ENCODE measurements at places on chromosomes 6 and 20. TPM values are rescaled to one million over a fixed set of nuclear protein-coding genes. Genes with fewer than 3 reads are reported as not detected.
A peak's percentile ranks its signal among the peaks of the same experiment; 100 is the strongest.

- no peak for DNase-seq
Measured at GRCh38 chr6:136526937-136527336, 23.3 kb downstream of the MAP7 start.

DNA sequence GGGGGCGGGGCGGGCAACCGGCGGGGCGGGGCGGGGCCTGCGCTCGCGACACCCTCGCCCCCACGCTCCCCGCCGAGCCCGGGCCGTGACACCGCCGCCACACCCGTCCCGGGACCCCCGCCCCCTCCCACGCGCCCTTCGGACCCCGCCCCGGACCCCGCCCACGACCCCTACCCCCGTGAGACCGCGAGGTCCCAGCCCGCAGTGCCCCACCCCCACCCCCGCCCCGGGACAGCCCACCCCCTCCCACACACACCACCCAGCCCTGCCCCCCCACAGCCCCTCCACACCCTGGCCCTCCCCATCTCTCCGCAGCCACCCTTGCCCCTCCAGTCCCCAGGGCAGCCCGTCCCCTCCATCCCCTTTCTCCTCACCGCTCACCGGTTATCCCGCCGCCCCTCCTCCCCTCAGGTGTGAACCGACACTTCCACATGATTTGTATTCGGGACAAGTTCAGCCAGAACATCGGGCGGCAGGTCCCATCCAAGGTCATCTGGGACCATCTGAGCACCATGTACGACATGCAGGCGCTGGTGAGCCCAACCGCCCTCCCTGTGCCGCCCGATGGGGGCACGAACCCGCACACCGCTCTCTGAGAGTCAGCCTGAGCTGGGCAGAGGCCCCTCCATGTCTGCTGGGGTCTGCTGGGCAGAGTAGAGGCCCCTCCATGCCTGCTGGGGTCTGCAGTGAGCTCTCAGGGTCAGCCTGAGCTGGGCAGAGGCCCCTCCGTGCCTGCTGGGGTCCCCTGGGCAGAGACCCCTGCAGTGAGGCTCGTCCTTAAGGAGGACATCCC lies 622 bp downstream of the MRGBP start:
- DNase-seq: no peak

VNN1 gene
- 0.17 TPM for polyA plus RNA-seq

DNA sequence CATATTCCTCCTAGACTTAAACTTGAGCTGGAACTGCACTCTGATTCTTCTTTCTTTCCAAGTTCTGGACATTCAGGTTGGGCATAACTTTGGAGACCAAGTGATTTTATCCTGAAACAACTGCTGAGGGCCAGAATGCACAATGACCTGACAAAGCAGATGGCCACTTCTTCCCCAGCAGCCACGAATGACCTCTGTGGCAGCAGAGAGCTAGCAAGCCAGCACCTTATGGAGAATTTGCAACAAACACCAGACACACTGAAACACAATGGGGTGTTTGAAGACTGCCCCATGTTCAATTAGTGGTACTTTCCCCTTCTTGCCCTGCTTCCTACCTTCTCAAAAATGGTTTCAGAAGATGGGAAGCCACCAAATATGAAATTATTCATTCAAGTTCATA lies 4.2 kb upstream of the TENT5A start:
- DNase-seq: no peak

DNA sequence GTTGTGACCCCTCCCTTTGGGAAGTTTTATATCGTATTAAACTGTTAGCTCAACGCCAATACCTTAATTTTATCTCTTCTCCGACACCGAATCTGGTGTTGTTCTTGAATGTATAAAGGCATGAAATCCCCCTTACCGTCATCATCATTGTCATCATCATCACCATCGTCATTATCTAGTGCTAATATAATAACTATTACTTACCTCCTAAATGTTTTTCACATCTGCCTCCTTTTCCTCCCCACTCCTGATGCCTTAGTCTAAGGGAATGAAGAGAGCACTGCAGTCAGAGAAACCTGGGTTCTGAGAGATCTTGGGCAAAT lies 677 bp upstream of the ZBTB24 start:
- no peak for DNase-seq

GRCh38 chr20:45361793-45362192 lies 1.2 kb upstream of the SYS1 start:
- DNase-seq: no peak

EPB41L1 gene
- 75.0 TPM for polyA plus RNA-seq

VSX1 gene
- not detected for polyA plus RNA-seq

- no peak for DNase-seq
Measured at GRCh38 chr6:82570083-82570482, 206.5 kb downstream of the TPBG start.

DNA sequence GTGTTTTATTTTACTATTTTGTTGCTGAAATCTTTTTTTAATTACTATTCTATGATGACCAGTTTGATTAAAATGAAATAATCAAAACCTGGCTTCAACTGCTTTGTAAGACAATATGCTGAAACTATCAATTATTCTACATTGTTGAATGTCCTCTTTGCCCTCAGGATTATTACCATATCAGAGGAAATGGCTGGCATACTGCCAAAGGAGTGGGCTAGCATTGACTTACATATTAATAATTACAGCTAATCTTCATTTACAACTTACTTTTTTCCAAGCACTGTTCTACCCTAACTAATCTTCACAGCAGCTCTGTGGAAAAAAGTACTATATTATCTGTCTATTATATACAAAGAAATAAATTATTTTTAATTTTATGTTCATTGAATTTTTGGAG lies 560.5 kb downstream of the BCKDHB start:
- no peak for DNase-seq

ABHD16B gene
- polyA plus RNA-seq: not detected

DNA sequence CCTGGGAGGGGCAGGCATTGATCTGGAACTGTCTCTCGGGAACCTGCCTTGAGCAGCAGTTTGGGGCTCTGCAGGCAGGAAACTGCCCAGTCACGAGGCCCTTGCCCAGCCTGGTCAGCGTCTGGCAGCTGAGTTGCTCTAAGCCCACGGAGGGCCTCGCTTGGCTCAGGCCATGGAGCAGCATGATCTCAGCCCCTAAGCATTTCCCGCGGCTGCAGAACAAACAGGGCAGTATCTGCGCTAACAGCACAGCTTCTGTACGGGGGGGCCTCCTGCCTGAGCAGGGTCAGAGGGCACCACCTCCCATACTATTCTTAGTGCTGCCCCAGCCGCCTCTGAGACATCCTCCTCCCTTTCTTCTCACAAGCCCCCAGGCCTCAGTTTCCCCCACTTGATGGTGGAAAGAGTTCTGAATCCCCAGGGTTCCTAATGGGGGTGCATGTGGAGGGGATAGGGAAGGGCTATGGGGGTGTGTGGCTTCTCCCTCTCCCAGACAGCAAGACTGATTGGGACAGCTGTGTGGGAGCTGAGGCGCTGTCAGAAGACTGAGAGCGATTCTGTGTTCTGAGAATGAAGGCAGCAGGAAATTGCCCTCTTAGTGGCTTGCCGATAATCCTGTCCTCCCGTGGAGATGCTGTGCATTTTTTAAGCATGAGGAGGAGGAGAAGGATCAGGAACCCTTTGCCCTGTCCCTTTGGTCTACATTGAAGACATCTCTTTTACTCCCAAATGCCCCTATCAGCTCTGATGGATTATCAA lies 46.4 kb downstream of the MOCS1 start:
- peak; percentile 26 for DNase-seq

DNA sequence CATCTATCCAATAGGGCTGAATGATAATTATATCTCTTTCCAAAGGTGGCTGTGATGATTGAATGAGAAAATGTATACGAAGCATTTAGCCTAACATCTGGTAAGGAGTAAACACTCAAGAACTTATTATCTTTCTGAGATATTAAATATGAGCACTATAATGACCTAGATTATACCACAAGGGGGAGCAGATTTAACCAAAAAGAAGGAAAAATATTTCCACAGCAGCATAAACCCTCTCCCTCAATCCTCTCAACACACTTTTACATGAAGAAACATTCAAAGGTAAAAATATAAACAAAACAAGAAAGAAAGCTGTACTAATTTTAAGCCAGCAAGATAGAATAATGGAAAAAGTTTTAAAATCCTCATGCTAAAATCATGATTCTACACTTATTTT lies 68.4 kb downstream of the SHPRH start:
- DNase-seq: no peak

DNA sequence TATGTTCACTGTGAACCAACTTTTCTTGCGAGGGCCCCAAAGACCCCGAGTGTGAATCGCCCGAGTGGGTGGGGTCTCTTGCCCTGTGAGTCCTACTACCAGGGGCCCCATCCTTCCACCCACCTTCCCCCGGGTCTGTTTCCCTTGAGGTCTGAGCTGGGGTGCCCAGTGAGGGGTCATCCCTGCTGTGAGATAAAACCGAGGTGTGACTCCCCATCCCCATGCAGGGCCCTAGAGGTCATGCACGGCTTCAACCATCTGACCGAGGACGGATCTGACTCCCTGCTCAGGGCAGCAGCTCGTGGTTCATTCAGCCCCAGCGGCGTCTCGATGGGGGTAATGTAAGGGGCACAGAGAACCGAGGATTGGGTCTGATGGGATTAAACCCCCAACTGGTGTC lies 103.1 kb upstream of the SULF2 start:
- DNase-seq: no peak

DNA sequence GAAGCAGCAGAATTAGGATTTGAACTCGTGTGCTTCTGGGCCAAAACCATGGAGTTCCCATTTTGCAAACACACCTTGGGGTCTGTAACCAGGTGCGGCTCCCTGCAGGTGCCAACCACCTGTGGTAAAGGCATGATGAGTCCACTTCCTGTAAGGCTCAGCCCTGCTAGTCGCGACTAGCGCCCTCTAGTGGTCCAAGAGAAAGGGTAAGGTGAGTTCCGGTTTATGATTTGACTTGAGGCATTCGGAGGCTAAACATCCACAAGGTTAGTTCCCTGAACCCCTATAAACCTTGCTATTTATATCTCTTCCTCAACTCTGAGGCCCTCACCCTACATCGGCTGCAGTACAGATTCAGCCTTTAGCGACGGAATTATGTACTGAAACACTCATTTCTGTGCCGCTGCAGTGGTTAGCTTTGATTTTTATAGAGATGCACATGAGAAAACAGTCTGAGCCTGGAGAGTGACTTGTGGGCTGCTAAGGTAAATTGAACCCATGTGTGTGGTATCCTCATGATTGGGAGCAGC lies 173.4 kb downstream of the PLCB1 start:
- no peak for DNase-seq

DNA sequence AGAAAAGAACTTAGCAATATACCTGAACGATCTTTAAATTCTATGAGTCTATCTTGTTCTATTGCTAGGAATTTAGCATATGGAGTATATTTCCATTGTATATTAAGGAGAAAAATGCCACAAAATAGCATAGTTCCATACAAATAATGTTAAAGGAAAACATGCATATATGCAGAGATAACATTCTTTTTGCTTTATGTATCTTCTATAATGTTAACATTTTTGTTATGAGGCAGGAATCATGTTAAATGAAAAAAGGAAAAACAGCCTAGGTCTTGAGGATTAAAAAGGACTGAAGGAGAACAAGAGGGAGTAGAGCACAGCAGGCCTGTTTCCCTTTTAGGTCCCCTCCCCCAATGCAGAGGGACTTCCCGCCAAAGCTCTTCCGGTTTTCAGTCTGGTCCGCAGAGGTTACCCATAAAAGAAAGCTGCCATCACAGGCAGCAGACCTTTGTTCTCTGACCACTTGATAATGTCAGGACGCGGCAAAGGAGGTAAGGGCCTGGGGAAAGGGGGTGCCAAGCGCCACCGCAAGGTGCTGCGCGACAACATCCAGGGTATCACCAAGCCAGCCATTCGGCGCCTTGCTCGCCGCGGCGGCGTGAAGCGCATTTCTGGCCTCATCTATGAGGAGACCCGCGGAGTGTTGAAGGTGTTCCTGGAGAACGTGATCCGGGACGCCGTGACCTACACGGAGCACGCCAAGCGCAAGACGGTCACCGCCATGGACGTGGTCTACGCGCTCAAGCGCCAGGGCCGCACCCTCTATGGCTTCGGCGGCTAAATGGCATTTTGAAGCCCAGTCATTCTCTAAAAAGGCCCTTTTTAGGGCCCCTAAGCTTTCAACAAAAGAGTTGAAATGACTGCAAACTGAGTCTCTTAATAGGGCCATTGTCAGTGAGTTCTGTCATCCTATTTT lies 108.4 kb upstream of the PRSS16 start:
- DNase-seq: no peak

- DNase-seq: no peak
Measured at GRCh38 chr6:5996714-5997419, 9.9 kb downstream of the NRN1 start.

All from left renal pelvis (tissue), 4 donors.